EL (cell line): ENCODE measurements at places on chromosomes 6 and 20.

DNA sequence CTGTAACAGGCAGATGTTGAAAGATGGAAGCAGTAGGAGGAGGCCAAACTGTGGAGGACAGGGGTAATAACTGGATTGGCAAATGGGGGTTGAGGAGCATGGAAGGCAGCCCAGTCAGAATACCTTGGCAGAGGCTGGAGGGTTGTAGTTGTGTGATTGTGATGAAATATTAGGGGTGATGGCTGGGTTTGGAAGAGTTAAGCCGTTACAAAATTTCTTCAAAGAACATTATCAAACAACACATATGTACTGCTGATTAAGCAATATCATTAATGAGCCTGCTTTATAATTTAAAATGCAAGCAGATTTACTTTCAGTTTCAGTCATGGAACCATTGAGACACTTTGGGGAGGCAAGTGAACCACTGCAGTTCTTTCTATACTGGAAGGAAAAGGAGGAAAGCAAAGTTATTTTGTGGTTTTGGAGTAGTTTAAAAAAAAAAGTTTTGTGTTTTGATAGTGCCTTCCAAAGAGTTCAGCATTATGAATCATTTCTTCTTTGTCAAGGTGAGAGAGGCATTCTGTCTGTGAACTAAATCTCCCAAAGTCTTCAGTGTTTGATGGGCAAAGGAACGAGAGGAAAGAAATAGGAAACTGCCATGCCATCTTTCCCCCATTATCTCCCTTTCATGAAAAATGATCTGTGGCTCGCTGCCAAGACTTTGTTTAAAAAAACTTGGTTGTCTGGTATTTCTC is 20.7 kb downstream of the FOXO3 start:
- DNase-seq, result peak; percentile 81

GRCh38 chr20:57794600-57795341 is 85.0 kb upstream of the PMEPA1 start:
- peak; percentile 44 for DNase-seq

DNA sequence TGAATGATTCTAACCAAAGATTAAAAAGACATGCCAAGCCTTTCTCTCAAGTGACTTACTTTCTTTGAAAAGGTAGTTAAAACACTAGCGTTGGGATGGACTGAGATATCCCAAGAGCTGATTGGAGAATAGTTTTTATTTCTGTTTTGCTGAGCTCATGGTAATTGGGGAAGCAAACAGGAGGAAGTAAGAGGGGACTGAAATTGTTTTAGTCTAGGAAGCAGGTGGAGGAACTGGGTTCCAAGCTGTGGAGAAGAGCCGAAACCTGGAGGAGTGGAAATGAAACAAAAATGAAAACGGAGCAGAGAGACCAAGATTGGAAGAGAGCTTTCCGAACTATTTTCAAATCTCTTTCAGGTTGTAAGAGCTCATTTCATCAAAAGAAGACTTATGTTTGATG is 59.9 kb upstream of the TENT5A start:
- DNase-seq, result no peak

DNA sequence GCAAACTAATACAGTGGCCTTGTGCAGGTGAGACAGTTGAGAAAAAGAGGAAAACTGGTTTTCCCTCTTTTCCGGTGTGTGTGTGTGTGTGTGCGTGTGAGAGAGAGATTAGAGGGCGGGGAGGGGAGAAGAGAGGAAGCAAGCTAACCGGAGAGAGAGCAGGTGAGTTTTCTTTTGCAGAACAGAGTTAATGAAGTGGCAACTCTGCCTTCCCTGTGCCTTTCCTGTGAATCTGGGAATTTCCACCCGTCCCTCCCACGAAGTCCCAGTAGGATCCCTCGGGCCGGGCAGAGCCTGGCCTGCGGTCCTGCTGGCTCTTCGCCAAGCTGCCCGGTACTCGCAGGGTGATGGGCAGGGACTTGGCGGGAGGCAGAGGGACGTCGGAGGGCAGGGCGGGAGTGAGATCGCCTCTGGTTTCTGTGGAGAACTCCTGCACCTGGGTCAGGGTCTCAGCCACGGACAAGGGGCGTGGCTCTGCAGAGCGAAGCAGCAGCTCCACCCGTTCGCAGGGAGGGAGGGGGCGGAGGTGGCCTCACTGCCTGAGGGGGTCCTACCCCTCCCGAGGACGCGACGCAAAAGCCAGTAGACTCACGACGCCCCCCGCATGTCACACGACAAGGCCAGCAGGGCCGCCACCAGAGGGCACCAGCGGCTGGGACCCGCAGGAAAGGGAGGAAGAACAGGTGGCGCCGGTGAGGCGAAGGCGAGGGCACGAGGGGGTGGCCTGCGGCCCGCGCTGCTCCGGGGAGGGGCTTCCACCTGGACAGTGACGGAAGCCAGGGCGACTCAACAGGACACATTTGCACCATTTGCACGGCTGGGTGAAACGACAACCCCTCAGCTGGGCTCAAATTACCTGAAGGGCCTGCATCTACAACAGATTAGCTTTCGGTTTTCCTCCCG is 51.2 kb upstream of the RNF182 start:
- DNase-seq, result peak; percentile 41

DNA sequence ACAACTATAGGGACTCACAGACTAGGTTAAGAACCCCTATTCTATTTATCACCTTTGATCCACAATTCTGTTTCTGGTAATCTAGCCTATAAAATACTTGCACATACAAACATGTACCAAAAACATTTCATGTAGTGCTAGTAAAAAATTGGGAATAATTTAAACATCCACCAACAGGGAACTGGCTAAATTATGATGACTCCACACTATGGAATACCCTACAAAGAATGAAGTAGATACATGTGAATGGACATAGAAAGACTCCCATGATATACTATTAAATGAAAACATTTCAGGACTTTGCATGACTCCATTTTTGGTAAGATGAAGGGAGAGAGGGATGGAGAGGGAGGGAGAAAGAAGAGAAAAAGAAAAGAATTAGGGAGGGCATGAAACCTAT is 58.2 kb downstream of the ZHX3 start:
- no peak for DNase-seq

DNA sequence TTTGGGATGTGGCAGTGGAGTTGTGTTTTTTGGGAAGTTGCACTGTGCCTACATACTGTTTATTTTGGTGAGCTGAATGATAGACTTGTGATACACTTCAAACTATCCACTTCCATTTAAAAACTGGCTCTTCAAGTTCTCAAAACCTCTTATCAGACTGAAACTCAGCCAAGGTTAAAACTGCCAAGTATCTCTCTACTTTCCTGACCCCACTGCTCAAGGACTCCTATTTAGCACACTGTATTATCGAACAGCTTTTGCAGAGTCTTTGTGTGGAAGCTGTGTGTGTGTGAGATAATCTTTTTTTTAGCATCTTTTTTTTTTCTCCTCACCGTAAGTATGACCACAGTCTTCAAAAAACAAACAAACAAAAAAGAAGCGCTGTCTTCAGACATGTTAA is 21.1 kb downstream of the STX11 start:
- DNase-seq, result no peak

DNA sequence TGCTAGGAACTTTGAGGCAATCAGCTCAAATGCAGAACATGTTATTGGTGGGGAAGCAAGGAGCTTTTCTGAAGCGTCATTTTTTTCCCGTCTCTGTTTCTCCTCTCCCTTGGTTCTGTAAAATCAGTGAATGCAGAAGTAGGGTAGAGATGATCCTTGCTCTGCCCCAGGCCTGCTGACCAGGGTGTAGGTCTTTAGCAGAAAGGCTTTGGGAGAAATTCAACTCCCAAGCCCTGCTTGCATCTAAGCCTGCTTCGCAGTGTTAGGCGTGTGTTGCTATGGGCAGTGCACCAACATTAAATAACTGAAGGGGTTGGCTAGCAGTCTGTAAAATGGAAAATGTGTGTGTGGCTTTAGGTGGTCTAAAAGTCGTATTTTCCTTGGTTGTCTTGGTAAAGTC is 45.9 kb downstream of the SASH1 start:
- no peak for DNase-seq

- no peak for DNase-seq
These were observed 36.6 kb downstream of the IRF4 start for GRCh38 chr6:428047-428603.

- no peak for DNase-seq
These were observed 35.6 kb upstream of the PRELID3B start for GRCh38 chr20:59078231-59078630.

DNA sequence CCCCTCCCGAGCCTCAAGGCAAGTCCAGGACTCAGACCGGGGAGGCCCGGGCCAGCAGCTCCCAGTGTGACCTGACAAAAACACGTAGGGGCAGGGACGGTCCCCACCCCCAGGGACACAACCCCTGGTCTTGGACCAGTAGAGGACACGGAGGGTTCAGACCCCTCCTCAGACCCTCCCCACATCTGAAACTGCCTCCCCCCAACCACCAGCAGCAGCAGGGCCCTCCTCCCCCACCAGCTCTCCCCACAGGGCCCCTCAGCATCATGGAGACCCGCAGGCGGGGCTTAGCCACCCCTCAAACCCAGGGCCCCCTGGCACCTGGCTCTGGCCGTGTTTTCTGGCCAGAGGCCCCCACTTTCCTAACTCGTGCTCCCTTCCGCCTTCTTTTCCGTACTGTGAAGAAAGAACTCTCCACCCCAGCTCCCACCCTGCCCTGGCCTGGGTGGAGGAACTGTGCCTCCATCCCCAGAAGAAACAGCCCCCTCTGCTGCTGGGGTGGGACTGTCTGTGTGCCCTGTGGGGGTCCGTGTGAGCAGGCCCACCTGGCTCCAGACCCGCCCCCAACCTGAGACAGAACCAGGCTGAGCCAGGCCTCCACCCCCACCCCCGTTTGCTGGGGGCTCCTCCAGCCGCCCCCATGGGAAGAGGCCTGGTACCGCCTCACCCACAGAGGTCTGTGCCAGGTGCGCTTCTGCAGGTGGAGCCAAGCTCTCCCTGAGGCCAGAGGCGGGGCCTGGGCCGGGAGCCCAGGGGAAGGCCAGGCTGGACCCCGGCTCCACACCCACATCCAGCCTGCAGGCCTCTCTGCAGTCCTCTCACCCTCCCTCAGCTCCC is 39.0 kb upstream of the MDFI start:
- DNase-seq, result no peak

- DNase-seq, result no peak
These were observed 116.9 kb downstream of the TTLL2 start for GRCh38 chr6:167441715-167442206.

GRCh38 chr20:56166781-56167465 is 81.6 kb upstream of the MC3R start:
- DNase-seq, result no peak

- DNase-seq, result no peak
These were observed 105.0 kb upstream of the MAP3K7 start for GRCh38 chr6:90691823-90692222.

GRCh38 chr20:45771182-45771759 is 20.4 kb downstream of the WFDC3 start:
- DNase-seq, result peak; percentile 76

GRCh38 chr6:33329058-33329457 is 11.5 kb upstream of the ZBTB22 start:
- peak; percentile 13 for DNase-seq

DNA sequence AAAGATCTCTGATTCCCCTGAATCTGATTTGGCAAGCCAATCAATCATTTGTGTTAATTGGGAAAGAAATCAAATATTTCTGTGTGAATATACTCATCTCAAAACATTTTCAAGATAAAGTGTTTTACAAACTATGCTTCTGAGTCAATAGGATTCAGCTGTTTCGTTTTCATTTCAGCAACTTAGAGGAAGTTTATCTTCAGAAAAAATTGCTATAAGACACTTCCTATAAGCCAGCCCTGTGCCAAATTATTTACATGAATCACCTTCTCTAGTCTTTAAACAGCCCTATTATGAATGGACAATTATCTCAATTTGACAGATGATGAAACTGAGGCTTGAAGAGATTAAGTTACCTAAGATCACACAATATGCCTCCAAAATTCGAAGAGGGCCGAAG is 10.9 kb downstream of the DEFB129 start:
- no peak for DNase-seq

- no peak for DNase-seq
These were observed 506 bp downstream of the ARFGAP1 start for GRCh38 chr20:63273059-63273579.

GRCh38 chr6:89023591-89024441 is 56.7 kb upstream of the PNRC1 start:
- peak; percentile 33 for DNase-seq

GRCh38 chr6:41047745-41048732 is 5.0 kb upstream of the APOBEC2 start:
- no peak for DNase-seq

- no peak for DNase-seq
These were observed 16.1 kb upstream of the CDH22 start for GRCh38 chr20:46324379-46324778.

DNA sequence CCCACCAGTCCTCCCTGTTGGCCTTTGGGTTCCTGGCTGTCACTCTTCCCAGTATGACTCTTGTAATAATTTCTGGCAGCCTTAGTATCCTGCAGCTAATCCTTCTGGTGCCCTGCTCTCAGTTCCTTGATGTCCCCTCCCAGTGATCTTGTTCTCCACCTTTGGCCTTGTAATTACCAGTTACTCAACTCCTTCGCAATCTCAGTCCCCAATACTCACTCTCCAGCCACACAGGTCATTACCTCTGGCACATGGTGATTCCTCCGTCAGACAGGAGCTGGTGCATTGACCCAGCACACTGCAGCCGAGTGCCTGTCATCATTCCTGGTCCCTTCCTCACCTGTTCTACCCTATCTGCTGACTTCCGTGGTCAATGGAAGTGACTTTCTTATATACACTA is 101.4 kb downstream of the FAM120B start:
- no peak for DNase-seq

- DNase-seq, result no peak
These were observed 533 bp downstream of the CFB start for GRCh38 chr6:31946370-31946885.

DNA sequence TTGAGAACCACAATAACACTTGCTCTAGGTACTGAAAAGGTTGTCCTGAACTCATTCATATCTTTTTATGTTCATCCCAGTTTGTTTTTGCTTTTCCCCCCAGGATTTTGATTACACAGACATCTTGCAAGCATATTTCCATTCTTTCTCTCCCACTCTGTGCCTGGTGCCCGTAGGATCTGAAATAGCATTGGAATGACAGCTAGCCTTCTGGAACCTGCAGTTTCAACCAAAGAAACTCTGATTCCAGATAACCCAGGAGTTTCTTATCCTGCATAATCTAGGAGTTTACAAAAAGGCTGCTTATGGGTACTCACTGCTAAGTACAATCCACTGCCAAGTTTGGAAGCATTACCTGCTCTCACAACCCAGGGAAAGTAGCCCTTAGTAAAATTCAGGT is 28.8 kb upstream of the PLCG1 start:
- DNase-seq, result no peak

- no peak for DNase-seq
These were observed 51.1 kb downstream of the MMS22L start for GRCh38 chr6:97231911-97232310.

DNA sequence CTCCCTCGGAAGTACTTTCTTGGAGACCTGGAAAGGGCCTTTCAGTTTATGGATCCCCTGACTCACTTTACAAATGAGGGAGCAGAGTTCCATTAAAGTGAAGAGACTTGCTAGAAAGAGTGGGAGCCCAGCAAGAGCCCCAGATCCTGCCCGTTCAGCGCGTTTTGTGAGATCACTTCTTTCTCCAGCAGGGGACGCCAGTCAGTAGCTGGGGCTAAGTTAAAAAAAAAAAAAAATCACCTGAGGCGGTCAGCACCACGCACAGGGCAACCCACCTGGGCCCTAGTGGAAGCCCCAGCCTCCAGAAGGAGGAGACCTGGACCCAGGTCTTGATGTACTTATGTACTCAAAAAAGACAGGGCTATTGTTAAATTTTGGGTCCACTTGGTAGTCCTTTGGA is 274.5 kb upstream of the RNF24 start:
- DNase-seq, result no peak
